AG04449 (cell line): ENCODE measurements at places on chromosomes 6 and 20.

GRCh38 chr6:165662749-165663376 lies at the start of gene PDE10A:
Gene PDE10A, minus strand, starts transcription at chr6:165663241. Its CDS starts 430 bp downstream, at chr6:165662811.
- no peak for DNase-seq

- DNase-seq, result no peak
These were observed 67.7 kb upstream of the ZNFX1 start for GRCh38 chr20:49345524-49345923.

DNA sequence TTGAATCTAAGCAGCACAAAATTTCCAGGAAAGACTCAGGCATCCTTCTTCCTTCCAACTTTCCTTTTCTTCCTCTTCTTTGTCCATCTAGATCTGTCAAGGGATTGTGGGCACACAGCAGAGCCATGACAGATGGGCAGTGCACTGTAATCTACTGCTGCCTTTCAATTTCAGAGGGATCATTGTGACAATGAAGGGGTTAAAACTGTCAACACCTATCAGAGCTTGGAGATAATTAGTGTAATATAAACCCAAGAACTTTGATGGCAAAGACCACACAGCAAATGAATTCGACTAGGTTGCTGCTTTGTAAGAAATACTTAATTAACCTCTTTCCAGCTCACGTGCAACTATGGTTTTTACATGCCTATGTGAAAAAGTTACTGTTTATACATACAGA lies 55.0 kb downstream of the SAMD5 start:
- DNase-seq, result no peak

DNA sequence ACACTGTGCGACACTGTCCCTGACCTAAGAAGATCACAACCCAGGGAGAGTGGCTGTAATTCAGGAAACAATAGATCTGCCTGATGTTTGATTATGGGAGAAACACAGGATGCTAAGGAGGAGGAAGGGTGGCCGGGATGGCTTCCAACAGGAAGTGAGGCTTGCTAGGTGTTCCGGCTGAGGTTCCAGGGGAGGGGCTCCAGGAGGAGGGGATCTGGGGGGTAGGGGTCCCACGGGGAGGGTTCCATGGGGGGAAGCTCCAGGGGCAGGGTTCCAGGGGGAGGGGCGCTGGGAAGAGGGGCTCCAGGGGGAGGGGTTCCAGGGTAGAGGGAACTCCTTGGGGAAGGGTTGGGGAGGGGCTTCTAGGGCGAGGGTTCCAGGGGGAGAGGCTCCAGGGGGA lies 48.6 kb downstream of the DAAM2 start:
- no peak for DNase-seq
